ENCODE measurements at places on chromosomes 12 and 14. TPM values are rescaled to one million over a fixed set of nuclear protein-coding genes. Genes with fewer than 3 reads are reported as not detected.

- no peak for DNase-seq
These were observed 899 bp upstream of the KCNH3 start for GRCh38 chr12:49537752-49538509.

- DNase-seq = no peak
These were observed 101.1 kb upstream of the BCL2L14 start for GRCh38 chr12:11969437-11970154.

- DNase-seq = no peak
These were observed 505.1 kb downstream of the FOXG1 start for GRCh38 chr14:29271669-29272068.

GRCh38 chr14:66381755-66382154 is 104.4 kb upstream of the CCDC196 start:
- DNase-seq = no peak

DNA sequence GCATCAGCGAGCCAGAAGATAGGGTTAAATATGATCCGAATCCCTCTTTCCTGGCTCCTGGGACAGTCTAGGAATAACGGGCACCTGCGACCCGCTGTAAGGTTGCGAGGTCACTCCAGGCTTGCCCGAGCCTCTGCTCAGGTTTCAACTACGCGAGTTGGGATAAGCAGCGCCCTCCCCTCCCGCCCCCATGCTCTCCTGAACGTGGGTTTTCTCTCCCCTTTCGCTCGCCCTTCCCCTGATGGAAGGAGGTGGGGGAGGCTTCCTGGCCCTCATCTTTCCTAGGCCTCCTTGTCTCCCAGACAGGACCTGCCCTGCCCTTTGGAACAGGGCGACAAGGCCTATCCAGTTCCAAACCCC is 753 bp upstream of the ATP5MC2 start:
- peak; percentile 93 for DNase-seq

Gene RTL1
- 53.8 TPM for polyA plus RNA-seq

Gene CCDC197
- polyA plus RNA-seq = not detected

Gene CACNB3
- polyA plus RNA-seq = 15.7 TPM
